Suprapubic skin (tissue), 4 donors: ENCODE measurements at places on chromosomes 3 and 15. TPM values are rescaled to one million over a fixed set of nuclear protein-coding genes. Genes with fewer than 3 reads are reported as not detected.

LMOD3 gene
- total RNA-seq = not detected

GRCh38 chr3:53511246-53511645 is 16.8 kb downstream of the CACNA1D start:
- no peak for DNase-seq

UTS2B gene
- total RNA-seq = not detected

XCR1 gene
- total RNA-seq = 7.2 TPM

- DNase-seq = no peak
These were observed 1005.9 kb downstream of the ZPLD1 start for GRCh38 chr3:103440539-103441203.

GRCh38 chr3:30286811-30287210 is 319.6 kb upstream of the TGFBR2 start:
- DNase-seq = no peak

IMPG2 gene
- total RNA-seq = 0.24 TPM

- DNase-seq = peak; percentile 93
These were observed at the start of gene MYD88 for GRCh38 chr3:38138349-38139190. MYD88 (plus strand) TSS chr3:38138661; CDS start chr3:38138701, 40 bp downstream.

DNA sequence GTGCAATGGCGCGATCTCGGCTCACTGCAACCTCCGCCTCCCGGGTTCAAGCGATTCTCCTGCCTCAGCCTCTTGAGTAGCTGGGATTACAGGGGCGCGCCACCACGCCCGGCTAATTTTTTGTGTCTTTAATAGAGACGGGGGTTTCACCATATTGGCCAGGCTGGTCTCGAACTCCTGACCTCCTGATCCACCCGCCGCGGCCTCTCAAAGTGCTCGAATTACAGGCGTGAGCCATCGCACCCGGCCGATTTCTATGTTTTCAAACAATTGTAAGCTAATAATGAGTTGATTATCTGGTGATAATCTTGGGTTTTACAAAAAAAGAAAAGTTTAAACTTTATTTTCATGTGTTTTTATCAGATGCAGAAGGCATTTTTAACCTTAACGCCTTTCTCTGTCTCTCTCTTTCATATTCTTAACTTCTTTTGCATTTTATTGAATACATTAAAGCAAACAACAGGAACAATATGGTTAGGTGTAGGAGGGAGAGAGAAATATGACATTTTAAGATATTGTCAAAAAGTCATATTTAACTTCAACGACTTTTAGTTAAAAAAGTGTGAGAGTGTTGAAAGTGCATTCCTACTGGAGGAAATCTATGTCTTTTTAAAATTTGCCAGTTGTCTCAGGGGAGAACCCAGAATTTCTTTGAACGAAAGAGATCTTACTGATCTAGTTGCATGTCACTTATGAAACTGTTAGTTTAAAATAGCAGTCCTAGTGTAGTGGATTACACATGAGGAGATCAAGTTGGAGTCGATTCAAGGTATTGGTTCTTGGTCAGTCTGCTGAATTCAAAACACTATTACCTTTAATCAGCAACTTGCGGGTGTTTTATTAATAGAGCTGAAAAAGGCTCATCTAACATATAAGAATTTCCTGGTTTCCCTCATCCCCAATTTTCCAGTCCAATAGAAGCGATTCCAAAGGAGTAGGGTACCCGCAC is 3.4 kb upstream of the MEIS2 start:
- no peak for DNase-seq

CIDEC gene
- 27.7 TPM for total RNA-seq

- no peak for DNase-seq
These were observed 1.1 kb upstream of the MCCC1 start for GRCh38 chr3:183100376-183100775.

- DNase-seq = no peak
These were observed 11.6 kb downstream of the EAF1 start for GRCh38 chr3:15438983-15439382.
